MG63 (cell line): ENCODE measurements at places on chromosomes 2 and 18. TPM values are rescaled to one million over a fixed set of nuclear protein-coding genes. Genes with fewer than 3 reads are reported as not detected.

DNA sequence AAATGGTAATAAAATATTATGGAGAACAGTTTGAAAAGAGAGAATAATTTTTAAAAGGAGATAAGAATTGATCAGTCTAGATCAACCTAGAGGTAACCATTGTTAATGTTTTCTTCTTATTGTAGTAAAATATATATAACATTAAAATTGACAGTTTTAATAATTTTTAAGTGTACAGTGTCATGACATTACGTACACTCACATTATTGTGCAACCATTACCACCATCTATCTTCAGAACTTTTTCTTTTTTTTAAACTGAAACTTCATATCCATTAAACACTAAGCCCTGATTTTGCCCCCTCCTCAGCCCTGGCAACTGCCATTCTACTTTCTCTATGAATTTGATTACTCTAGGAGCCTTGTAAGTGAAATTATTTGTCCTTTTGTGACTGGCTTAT lies 121.1 kb downstream of the LDLRAD4 start:
- no peak for DNase-seq

- no peak for DNase-seq
These were observed 35.1 kb downstream of the EVA1A start for GRCh38 chr2:75525434-75526310.

GRCh38 chr18:39779926-39780325 lies 2175.1 kb upstream of the PIK3C3 start:
- DNase-seq = no peak

GRCh38 chr2:24508878-24509277 lies 17.8 kb downstream of the NCOA1 start:
- DNase-seq = no peak

GRCh38 chr2:199987586-199987985 lies 32.2 kb downstream of the MAIP1 start:
- DNase-seq = no peak

GRCh38 chr2:197113275-197113711 lies 186.8 kb upstream of the PGAP1 start:
- DNase-seq = no peak

- no peak for DNase-seq
These were observed 11.2 kb upstream of the PUM2 start for GRCh38 chr2:20361893-20362292.

GRCh38 chr18:74898965-74899364 lies 301.3 kb downstream of the ZNF407 start:
- peak; percentile 53 for DNase-seq

DNA sequence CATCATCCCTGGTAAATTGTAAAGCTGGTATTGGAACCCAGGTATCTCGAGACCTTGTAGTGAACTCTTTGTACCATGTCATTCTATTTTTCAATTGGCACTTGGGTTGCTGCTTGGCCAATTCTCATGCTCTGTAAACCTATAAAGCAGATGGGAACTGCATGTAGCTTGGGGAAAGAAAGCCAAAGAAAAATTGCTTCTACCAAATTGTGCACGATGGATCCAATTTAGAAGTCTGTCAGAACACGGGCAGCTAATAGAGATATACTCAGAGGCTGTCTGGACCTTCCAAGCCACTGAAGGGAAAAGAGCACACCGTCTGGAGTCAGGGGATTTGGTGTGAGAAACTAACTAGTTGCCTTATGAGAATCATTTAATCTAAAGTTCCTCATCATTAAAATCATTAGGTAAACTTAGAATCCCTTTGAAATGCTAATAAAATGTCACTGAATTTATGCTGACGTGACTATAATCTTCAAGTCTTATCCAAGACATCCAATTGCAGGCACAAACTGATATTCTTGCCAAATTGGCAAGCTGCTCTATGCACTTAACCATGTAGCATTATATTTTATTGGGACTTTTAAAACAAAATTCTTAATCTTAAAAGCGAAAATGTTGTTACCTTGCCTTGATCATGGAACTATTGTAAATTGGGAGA lies 206.8 kb downstream of the DCC start:
- DNase-seq = no peak

DNA sequence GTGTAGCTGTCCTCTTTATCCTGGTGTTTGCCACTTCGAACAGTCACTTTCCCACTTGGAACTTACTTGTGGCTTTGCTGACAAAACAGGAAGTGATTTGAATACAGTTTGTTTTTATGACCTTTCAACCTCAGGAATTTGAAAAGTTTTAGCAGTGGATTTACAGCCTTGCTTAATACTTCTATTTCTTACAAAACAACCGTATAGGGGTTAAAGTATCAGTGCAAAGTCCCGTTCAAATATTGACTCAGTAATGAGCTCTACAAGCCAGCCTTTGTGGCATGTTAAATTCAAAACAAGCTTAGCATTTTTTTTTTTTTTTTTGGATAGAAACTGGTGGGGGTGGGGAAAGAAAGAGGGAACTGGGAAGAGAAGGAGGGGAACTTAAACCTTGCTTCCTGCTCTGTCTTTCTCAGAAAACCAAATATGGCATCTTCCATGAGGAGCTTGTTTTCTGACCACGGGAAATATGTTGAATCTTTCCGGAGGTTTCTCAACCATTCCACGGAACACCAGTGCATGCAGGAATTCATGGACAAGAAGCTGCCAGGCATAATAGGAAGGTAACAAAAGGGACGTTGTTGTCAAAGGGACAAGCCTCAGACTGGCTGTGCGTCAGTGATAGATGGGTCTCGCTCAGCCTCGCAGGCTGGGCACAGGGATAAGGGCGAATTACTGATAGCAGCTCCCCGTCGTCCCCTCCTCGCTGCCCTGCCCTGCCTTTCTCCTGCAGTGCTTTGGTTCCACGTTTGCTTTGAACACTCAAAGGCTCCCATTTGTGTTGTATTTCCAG lies at the start of gene HNMT:
Gene HNMT, plus strand, starts transcription at position 408 of the 793 bp plus-strand sequence. Its CDS starts 19 bp downstream, at position 427.
- DNase-seq = no peak

DNA sequence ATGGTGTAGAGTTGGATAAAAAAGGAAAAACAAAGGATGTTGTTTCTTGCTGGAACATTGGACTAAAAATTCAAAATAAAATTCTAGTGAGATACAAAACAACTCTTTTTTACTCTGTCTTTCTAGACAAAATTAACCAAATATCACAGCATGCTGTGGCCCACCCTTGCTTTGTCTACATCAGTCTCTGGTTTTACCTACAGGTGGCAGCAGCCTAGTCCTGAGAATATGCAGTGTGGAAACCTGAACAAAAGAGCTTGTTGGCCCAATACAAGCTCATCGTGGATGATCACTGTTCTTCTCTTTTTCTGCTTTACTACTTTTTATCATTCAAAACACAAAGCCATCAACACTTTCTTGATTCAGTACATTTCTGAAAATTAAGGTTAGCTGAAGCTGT lies 210.4 kb downstream of the CDH19 start:
- DNase-seq = no peak

- DNase-seq = no peak
These were observed 16.4 kb downstream of the RMC1 start for GRCh38 chr18:23519734-23520133.

Gene HSPD1
- 130 and 166 TPM in 2 replicates for total RNA-seq

Gene OTOS
- not detected in 2 replicates for total RNA-seq

Gene IL36G
- total RNA-seq = not detected in 2 replicates
